ENCODE measurements at places on chromosomes 3 and 15.

GRCh38 chr15:31870328-31871165 lies 159.8 kb upstream of the CHRNA7 start:
- peak; percentile 68 for DNase-seq

- DNase-seq: peak; percentile 79
Measured at GRCh38 chr3:185253645-185254410, at the start of gene EHHADH. Gene EHHADH (minus strand): TSS chr3:185254049. CDS start chr3:185254022, 27 bp downstream.

DNA sequence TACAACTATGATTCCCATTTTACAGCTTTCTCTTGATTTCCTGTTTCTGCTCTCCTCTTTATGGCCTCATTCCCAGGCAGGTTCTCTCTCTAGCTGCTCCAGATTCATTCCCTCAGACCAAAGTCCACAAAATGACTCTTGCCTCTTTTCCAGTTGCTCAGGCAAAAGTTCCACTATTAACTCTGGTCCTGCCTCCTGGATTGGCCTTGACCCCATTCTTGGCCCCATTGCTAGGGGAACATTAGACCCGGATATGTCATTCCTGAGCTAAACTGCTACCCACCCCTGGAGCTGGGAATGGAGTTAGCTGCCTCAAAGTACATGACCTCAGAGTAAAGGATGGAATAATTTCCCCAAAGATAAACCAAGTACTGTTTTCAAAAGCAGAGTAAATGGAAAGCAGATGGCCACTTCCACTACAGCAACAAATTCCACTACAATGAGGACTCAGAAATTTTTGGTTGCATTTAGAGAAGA lies 73.0 kb upstream of the GAP43 start:
- DNase-seq: no peak

DNA sequence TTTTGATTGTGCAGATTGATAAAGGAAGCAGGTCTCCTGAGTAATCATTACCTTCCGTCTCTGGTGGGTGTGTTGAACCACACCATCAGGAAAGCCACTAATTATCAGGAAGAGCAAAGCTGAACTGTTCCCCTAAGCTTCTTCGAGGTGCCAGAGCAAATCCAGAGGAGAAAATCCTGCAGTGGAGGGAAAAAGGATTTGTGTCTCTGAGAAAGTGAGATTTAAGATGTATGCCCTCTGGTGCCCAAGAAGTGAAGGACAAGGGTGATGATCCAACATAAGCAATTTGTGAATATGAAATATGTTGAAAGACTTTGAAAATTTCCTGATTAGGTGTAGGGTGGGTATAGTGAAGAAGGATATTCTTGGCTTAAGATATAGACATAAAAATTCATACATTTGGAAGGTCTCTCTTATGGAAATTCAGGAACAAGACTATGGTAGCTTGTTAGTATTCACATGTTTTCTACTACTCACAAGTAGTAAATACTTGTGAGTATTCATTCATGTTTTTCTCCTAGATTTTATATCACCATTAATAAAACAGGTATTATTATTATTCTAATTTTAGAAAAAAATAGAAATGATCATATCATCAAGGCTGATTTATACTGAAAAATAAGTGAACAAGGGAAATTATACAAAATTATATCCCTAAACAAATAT lies 34.8 kb downstream of the COMMD2 start:
- peak; percentile 85 for DNase-seq

DNA sequence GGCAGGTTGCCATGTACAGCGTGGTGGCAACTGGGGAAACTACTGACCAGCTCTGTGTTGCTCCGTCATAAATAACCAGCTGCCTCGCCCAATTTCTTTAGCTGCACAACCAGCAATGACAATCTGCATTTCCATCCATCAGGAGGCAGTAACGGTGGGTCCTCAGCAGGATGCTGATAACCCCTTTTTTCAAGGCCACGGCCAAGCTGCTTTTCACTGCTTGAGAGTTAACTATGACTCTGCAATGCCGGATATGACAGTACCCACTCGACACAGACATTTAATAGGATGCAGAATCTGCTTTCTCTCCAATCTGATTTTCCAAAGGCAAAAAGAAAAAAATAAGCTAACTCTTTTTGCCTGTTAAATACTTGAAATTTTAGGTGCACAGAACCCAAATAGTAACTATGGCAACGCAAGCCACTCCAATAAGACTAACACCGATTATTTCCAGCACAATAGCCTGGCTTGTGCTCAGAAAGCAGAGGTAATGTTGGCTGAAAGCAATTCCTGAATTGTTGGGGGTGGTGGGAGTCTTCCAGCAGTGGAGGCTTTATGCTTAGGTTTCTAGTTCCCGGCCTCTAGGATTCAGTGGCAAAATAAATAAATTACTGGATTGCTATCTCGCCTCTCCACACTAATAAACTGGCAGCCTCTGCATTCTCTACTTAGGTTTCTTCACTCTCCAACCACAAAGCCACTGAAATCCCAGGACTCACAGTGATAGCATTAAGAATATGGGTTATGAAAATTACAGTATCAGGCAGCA lies 31.2 kb upstream of the SRGAP3 start:
- DNase-seq: peak; percentile 18

GRCh38 chr15:26773917-26774316 lies 1.1 kb upstream of the GABRB3 start:
- no peak for DNase-seq

Data from ELR (cell line).